Type B pancreatic cell (in vitro differentiated cells): ENCODE measurements at places on chromosomes 2 and 18.
A peak's percentile ranks its signal among the peaks of the same experiment; 100 is the strongest.

DNA sequence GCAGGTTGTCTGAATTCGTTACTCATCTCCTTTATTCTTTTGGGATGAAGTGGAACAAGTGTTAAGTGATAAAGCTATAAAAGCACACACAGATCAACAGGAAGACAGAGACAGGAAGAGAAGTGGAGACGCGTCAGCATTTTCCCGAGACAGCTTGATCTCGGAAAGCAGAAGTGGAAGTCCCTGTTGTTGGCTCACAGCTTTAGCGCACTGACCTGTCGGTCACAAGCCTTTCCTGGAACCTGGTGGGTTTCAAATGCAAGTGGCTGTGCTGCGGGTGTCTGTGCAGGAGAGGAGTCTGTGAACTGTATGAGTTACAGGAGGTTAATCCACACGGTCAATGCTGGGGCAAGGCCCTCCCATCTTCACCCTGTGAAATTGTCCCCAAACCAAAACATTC, 116.6 kb upstream of the PELI1 start:
- DNase-seq = no peak

DNA sequence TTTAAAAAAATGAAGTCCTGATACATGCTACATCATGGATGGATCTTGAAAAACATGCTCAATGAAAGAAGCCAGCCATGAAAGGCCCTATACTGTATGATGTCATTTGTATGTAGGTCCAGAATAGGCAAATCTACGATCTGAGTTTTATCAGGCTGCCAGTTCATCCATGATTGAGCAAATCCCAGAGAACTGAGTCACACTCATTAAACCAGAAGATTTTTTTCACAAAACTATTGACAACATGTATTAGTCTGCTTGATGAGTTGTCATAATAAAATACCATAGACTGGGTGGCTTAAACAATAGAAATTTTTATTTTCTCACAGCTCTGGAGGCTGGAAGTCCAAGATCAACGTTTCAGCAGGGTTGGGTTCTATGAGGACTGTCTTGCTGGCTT, 130.7 kb downstream of the MREG start:
- no peak for DNase-seq

DNA sequence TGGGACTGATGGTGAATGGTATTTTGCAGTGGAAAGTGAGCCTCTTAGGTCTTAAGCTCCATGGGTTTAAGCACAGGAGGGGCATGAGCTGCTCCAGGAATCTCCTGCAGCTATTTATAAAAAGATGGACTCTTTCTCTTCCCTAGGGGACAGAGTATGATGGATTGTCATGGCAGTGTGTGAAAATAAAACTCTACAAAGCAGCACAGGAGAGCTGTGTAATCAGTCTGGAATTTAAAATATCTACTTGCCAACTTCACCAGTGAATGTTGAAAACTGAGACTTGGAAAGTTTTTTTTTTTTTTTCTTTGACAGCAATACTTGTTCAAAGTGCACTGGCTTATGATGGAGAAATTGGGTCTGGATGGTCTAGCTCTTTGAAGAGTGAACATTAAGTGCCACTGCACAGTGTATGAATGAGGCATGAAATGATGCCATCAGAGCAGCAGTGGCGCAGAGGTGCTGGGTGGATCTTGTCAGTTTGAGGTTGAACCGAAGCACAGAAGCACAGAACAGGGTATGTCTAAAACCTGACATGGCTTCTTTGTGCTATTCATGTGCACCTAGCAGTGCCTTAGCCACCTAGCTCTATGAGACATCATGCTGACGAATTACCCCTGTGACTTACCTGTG, 245.4 kb downstream of the PTPRM start:
- DNase-seq = no peak

DNA sequence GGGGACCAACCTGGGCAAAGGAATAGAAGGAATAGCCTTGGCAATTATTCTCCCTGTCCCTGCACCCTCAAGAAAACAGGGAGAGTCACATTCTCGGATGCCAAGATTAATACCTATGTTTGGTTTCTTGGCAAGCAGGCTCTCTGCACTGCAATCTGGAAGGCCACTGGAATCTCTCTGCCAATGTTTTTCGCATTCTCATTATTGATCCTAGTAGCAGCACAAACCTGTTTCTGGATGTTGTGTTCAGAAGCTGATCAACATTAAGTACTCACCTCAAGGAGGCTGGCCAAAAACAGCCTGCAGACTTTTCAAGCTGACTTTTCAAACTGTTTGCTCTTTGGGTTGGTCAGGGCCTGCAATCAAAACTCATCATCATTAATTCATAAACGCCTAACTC, 62.2 kb downstream of the CLHC1 start:
- no peak for DNase-seq

DNA sequence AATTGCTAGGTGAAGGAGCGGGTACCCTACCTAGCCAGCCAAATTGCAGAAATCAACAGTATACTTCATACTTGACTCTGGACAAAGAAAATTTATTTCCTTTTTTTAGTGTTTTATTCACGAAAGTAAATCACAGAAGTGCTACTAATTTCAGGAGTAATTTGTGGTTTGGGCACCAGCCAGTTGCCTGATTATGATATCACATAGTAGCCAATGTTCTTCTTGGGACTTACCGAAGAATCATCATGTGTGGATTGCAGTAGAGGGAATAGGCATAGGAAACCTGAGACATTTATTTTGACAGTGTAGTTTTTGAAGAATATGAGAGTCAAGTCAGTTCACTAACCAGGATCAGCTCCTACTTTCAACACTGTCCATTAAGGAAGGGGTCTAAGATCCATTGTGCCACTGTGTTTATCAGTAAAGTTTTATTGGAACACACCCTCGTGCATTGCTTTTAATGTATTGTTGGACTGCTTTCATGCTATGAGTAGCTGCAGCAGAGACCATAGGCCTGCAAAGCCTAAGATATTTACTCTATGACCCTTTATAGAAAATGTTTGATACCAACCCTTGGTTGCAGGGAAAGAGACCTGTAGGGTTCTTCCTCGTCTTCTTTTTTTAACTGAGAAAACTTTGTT, 32.1 kb downstream of the TNFRSF11A start:
- DNase-seq = no peak

GRCh38 chr2:98037666-98038336, 42.1 kb upstream of the TMEM131 start:
- DNase-seq = peak; percentile 32

- DNase-seq = no peak
Observed at GRCh38 chr2:39996653-39997080, 217.6 kb upstream of the THUMPD2 start.

DNA sequence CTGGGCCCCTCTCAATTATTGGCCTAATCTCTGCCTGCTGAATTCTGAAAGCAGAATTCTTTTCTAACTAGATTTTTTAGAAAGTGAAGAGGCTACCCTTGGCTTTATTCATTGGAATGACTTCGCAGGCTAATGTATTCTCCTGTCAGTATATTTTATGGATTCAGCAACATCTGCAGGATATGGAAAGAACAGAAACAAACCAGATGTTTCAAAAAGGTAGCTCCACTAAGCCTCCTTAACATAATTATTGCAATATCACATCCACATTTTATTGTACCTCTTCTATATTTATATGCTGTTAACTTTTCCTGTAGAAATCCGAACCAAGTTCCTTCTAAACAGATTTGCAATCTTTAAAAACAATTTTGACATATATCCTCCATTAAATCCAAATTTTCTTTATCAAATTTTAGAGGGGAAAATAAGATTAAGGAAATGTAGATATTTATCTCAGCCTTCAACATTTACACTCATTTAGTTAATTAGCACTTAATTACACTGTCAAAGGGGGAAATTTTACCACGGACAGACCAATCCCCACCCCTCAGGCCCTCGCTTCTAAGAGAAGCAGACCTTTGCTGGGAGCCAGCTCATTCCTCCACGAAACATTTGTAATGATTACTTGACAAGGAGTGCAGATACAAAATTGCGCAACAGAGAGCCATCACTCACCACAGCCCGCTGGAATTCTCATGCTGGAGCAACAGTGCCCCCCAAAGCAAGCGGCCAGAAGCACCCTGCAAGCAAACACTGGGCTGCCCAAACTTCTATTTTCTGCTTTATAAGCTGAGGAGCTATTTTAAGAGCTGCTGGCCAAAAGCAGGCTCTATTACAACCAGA, 253.4 kb downstream of the ETAA1 start:
- peak; percentile 83 for DNase-seq

- no peak for DNase-seq
Observed at GRCh38 chr2:156437272-156437930, 1.2 kb downstream of the GPD2 start.

GRCh38 chr2:241874277-241874925, 4.9 kb downstream of the RTP5 start:
- DNase-seq = no peak

DNA sequence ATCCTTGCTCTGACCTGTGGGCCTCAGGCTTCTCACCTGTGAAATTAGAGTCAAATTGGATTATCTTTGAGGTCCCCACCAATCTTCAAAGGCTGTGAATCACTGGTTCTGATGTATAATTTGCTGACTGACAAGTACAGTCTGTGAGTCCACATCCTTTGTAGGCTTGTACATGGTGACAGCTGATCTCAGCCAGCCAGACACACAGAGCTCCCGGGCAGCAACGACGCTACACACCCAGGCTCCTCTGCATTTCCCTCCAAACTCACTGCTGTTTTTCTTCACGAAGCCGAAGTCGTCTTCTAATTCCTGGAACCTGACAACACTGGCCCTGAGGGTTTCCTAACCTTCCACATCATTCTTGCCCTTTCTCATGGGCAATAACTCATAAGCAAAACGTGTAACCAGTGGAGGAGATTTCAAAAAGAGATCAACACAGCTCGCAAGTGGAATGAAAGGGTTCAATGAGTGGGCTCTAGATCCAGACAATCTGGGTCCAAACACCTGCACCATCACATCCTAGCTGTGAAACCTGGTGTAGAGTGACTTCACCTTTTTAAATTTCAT, 37.9 kb upstream of the EVA1A start:
- DNase-seq = no peak
